ENCODE measurements at places on chromosomes 3 and 15.

- DNase-seq: peak; percentile 83
Measured at GRCh38 chr3:141105828-141106628, 54.9 kb downstream of the SPSB4 start.

- no peak for DNase-seq
Measured at GRCh38 chr3:138507524-138507923, 73.1 kb downstream of the ESYT3 start.

DNA sequence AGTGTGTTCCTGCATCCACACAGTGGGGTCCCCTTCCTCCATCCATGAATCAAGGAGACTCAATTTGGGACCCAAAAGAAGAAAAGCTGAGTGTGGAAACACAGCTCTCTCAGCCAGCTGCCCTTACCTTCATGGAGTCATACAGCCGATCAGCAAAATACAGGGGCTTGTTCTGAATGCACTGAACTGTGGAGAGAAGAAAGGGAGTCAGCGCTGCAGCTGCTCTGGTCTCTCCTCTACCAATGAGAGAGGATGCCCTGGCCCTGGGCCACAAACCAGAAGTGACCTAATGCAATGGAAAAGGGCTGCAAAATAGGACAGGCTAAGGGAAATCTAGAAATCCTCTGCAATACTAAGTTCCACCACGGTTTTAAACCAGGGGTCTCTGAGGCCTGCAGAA lies 46.7 kb downstream of the ANXA2 start:
- no peak for DNase-seq

DNA sequence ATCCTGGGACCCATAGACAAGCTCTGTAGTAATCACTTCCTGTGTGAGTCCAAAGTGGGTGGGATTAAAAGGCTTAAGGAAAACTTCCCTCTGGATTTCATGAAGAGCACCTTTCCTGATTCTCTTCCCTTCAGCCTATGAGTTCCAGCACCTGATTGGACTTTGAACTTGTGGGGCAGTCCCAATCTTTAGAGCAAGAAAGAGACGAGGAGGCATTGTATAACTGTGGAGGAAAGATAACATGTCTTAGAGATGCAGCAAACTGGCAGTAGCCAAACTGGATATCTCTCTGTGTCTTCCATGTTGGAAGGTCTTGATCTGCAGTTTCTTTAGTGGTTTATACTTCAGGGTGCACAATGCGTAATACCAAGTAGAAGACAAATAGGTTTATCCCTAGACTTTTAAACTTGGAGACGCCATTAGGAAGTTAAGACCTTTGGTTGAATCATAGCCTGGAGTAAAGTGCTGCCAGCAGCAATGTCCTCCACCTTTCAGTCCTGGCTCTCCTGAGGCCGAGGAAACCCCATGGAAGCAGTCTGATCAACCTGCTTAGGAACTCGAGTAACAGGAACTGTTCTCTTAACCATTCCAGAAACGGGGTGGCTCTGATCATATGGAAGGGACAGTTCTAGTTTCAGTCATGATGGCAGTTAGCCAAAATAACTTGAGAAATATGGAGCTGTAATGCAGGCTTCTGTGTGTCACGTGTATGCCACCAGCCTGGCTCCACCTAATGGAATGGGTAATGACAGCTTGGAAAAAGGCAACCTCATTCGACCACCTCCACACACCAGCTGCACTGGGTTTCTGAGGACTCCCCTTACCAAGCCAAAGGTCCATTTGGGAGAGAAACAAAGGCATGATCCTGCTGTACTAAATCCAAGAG lies 4.7 kb downstream of the EIF1B start:
- DNase-seq: peak; percentile 32

GRCh38 chr3:14842277-14842676 lies 23.5 kb downstream of the FGD5 start:
- DNase-seq: no peak

- no peak for DNase-seq
Measured at GRCh38 chr15:90765966-90766365, 48.8 kb downstream of the BLM start.

Measured in cardiac fibroblast (primary cell).